ENCODE measurements at places on chromosomes 7 and 10.

GRCh38 chr10:132106431-132106830 lies 40.7 kb downstream of the JAKMIP3 start:
- DNase-seq, result no peak

- no peak for DNase-seq
Measured at GRCh38 chr10:17758200-17758599, 6.2 kb downstream of the TMEM236 start.

DNA sequence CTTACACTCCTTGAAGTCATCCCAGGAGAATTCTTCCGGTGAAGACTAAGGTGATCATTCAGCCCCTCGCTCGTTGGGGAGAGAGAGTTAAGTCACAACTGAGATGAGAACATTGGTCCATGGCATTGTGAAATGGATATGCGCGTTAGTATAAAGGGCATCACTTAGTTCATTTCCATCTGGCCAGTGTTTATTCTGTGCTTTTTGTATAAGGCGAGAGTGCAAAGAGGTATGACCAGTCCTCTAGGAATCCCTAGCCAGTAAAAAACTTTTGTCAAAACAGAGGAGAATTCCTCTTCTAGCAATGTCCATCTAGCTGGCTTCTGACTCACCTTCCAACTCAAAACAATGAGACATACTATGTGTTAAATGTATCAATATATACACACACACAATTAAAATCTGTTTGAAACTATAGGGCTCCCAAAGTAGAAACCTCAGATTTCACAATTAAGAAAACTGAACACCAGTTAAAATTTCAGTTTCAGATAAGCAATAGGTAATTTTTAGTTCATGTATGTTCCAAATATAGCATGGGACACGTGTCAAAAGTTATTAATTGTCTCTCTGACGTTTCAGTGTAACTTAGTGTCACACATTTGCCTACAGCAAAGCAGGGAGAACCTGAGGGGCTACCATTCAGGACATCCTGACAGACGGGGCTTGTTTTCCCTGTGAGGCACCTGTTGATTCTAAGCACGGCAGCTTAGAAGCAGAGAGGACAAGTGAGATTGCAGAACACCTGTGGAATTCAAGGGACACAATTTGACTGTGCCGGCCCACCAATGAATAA lies 158.9 kb downstream of the KLF6 start:
- DNase-seq, result no peak

GRCh38 chr7:20647908-20648776 lies 32.7 kb downstream of the ABCB5 start:
- no peak for DNase-seq

DNA sequence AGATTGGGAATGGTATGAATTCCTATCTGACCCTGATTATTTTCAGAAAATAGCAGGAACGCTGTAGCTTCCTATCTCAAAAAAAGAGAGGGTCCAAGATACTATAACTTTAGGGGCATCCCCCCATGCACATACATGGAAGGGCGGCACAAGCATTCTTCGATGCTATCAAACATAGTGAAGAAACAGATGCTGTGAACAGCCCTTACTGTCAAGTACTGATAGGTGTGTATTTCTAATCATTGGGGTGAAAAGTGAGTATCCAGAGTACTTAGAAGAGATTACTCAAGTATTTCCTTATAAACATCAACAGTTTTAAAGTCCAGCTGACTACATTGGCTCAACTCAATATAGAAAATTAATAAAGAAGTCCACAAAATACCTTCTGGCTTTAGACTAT lies 17.0 kb upstream of the NUP42 start:
- no peak for DNase-seq

- no peak for DNase-seq
Measured at GRCh38 chr7:136857573-136857972, 10.9 kb upstream of the CHRM2 start.

DNA sequence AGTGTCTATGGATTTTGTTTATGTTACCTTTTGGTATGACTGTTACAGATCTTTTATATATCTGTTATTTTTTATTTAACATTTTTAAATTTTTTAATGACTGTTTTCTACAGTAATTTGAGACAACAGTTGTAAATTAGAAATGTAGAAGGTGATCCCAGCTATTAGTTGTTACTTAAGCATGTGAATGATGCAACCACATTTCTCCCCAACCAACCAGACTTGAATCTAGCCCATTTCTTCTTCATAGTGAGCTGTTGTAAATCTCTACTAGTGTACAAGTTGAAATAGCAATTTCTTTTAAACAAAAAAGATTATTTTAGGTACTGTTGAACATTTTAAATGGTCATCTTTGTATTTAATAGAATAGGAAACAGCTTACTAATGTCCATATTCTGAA lies 18.0 kb downstream of the TMEM106B start:
- DNase-seq, result no peak

DNA sequence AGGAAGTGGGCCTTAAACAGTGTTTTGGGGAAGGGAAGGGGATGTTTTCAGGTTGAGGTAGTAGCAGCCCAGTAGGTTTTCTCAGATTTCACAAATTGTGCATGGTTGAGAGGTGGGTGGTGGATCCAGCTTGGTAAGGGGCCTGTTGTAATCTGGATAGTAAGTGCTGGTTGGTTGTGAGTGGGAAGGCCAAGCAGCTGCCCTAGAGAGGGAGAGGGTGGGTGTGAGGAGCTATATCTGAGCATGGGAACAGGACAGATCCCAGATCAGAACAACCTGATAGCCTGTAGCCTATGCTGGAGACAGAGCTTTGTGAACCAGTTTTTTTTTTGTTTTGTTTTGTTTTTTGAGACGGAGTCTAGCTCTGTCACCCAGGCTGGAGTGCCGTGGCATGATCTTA lies 53.9 kb upstream of the ZMIZ2 start:
- no peak for DNase-seq
